Stimulated activated CD4-positive, alpha-beta T cell treated with anti-CD3 and anti-CD28 coated beads, Interleukin-1b, Interleukin-23, amount 100 ng/mL, for 4 hours (primary cell): ENCODE measurements at places on chromosomes 1 and 21.
A peak's percentile ranks its signal among the peaks of the same experiment; 100 is the strongest.

GRCh38 chr1:230753586-230754251, 6.5 kb downstream of the CAPN9 start:
- DNase-seq = peak; percentile 14

GRCh38 chr1:59360170-59360569, 63.3 kb downstream of the FGGY start:
- no peak for DNase-seq

DNA sequence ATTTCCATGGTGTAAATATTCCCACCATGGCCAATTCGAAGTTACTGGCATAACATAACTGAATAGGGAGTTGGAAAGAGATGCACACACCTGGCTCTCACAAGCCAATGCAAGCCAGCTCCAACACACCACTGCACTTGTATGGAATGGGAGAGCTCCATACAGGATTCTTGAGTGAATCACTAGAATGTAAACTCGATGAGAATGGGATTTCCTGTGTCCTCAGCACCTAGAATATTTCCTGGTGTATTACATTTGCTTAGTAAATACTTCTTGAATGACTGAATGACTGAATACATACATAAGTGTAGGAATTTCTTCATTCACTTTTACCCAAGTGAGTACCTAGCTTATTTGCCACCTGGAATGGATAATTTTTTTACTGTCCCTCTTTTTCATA, 16.2 kb upstream of the PPIE start:
- DNase-seq = no peak

- no peak for DNase-seq
Observed at GRCh38 chr1:214448536-214448935, 102.9 kb downstream of the PTPN14 start.

- DNase-seq = no peak
Observed at GRCh38 chr1:6819246-6820040, 34.2 kb downstream of the CAMTA1 start.

GRCh38 chr1:5982868-5983267, 9.4 kb downstream of the NPHP4 start:
- DNase-seq = no peak

- no peak for DNase-seq
Observed at GRCh38 chr1:41914516-41914915, 4.2 kb downstream of the HIVEP3 start.

DNA sequence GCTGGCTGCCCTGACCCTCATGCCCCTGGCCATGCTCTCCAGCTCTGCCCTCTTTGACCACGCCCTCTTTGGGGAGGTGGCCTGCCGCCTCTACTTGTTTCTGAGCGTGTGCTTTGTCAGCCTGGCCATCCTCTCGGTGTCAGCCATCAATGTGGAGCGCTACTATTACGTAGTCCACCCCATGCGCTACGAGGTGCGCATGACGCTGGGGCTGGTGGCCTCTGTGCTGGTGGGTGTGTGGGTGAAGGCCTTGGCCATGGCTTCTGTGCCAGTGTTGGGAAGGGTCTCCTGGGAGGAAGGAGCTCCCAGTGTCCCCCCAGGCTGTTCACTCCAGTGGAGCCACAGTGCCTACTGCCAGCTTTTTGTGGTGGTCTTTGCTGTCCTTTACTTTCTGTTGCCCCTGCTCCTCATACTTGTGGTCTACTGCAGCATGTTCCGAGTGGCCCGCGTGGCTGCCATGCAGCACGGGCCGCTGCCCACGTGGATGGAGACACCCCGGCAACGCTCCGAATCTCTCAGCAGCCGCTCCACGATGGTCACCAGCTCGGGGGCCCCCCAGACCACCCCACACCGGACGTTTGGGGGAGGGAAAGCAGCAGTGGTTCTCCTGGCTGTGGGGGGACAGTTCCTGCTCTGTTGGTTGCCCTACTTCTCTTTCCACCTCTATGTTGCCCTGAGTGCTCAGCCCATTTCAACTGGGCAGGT, 3.8 kb downstream of the GPR61 start:
- no peak for DNase-seq

DNA sequence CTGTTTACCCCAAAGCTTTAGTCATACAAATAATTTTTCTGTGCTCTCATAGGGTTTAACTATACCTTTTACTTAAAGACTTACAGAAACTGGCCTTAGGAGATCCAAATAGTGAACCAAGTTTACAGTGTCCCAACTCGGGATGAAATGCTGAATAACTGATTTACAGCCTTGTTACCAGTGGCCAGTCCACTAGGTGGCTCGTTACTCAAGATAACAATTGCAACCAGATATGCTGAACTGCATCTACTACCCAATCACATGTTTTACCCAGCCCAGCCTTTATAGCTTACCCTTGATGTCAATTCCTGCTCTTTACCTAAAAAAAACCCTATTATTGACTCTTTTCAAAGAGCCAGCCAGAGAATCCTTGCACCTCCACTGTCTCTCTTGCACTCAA, 1148.8 kb upstream of the ADGRL4 start:
- no peak for DNase-seq

DNA sequence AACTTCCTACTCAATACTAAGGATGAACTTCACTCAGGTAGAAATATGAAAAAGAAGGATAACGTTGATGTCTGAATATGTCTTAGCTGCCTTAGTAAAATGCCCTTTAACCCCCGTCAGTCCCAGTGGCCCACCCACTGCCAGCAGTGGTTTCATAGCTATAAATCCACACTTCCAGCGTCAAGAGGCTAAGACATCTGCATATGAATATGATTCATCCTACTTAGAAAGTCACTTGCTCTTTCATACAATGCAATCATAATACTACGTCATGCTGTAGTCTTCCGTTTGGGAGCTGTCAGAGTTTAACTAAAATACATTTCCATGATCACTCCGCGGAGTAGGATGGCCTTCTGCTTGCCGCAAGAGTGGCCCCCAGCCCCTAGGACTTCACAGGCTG, 247.3 kb downstream of the SDCCAG8 start:
- DNase-seq = no peak

DNA sequence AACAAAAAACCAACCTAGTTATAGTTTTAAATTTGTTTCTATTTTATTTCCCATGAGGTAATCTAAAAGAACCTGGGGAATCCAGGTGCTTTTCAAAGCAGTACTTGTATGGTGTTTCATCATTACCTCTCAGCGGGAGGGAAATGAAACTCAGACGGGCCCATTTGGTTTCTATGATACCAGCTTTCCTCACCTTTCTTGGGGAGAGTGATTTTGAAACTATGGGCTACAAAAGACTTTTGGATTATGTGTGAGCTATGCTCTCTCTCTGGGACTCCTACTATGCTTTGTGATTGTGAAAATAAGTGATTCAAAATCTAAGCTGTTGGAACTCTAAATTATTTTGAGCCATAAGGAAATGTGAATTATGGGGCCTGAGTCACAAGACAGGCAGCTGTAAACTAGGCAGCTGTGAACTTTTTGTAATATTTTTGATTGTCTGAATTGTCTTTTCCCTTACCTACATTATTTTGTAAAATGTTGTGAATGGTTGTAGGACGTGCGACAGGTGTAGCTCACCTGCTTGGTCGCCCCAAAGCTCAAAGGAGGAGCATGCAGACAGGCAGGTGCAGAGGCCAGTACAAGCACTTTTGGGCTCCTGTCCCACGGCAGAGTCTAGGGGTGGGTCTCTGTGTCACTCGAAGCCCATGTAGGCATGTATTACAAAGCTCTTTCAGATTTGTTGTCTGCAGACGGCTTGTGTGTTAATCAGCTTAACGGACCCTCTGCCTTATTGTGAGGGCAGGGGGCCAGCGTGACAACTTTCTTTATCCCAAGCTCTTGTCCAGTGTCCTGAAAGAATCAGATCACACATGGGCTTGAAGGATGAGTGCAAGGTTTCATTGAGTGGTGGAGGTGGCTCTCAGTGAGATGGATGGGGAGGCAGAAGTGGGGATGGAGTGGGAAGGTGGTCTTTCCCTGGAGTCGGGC, 64.8 kb upstream of the BACH1 start:
- no peak for DNase-seq

- no peak for DNase-seq
Observed at GRCh38 chr1:156384658-156385057, 15.6 kb downstream of the RHBG start.

GRCh38 chr1:110434946-110435345, 16.0 kb upstream of the PROK1 start:
- no peak for DNase-seq

GRCh38 chr1:67679691-67680090, 5.3 kb upstream of the GADD45A start:
- DNase-seq = no peak

DNA sequence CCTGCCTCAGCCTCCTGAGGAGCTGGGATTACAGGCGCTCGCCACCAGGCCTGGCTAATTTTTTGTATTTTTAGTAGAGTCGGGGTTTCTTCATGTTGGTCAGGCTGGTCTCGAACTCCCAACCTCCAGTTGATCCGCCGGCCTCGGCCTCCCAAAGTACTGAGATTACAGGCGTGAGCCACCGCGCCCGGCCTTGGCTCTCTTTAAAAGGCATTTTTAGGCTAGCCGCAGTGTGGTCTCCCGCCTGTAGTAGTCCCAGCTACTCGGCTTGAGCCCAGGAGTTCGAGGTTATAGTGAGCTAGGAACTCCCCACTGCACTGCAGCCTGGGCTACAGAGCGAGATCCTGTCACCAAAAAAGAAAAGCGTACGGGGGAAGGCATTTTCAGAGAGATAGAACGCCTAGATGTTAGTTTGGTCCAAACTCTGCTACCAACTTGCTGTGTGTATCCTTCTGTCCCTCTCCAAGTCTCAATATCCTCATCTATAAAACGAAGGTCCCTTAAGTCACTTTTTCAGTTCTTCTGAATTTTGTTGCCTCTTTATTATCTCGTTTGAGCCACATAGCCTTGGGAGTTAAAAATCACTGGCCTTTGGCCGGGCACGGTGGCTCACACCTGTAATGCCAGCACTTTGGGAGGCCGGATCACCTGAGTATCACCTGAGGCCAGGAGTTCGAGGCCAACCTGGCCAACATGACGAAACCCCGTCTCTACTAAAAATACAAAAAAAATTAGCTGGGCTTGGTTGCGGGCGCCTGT, 734 bp downstream of the MED18 start:
- DNase-seq = peak; percentile 23

DNA sequence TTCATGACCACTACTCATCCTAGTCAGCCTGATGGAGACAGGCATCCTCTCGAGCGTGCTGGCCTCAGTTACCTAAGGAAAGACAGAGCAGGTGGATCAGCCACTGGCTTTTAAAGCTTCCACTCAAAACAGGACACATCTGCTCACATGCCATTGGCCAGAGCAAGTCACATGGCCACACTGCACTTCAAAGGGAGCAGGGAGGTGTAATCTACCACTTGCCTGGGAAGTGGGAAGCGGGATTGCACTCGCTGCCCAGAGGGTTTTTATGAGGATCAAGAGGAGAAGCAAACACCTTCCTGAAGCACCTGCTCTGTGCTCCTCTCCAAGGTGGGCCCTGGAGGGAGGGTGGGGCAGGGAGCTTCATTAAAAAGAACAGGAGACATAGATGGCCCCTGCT, 108.0 kb downstream of the TAS1R2 start:
- no peak for DNase-seq

- DNase-seq = peak; percentile 15
Observed at GRCh38 chr21:33587792-33588484, 546 bp downstream of the DONSON start.

GRCh38 chr1:192539297-192540092, 36.1 kb upstream of the RGS1 start:
- DNase-seq = no peak

DNA sequence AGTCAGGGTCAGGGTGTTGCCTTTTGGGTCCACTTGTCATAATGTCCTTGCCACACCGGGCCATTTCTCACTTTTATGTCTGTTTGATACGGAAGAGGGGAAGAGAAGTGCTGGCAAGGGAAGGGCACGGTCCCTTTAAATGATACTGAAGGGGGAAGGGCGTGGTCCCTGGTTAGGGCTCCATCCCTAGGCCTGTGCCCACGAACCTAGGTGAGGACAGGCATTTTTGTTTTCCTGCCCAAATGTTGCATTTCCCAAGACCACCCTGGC, 25.2 kb downstream of the B3GALT5 start:
- no peak for DNase-seq

DNA sequence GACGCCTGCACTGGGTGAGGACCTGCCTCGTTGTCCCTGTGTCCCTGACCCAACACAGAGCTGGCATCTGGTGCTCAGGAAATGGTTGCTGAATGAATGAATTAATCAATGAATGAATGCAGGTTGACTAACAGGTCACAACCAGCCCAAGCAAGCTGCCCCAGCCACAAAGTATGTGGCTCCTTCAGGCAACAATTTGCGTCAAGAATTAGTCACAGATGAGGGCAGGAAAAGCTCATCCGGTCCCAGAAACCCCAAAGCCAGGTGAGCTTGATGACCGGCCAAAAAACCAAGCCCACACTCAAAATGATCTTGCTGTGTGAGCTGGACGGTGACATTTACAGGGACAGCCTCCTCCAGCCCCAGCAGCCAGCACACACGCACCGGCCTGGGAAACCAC, 40.6 kb upstream of the GPR153 start:
- DNase-seq = no peak

DNA sequence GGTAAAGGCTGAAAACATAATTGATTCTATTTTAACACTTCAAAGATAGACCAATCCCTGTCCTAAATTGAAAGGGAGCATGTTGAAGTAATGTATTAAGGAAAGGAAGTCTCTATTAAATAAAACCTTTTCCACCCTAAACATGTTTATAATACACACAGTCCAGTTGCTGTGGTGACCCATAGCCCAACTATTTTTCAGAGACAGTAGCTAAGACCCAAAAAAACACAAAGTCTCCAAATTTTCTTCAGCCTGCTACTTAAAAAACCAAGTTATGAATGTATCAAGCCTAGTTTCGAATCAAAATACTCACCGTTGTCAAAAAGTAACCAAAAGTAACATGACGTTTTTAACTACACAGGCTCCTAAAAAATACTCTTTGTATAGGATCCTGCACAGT, 1.6 kb downstream of the ELK4 start:
- DNase-seq = no peak

DNA sequence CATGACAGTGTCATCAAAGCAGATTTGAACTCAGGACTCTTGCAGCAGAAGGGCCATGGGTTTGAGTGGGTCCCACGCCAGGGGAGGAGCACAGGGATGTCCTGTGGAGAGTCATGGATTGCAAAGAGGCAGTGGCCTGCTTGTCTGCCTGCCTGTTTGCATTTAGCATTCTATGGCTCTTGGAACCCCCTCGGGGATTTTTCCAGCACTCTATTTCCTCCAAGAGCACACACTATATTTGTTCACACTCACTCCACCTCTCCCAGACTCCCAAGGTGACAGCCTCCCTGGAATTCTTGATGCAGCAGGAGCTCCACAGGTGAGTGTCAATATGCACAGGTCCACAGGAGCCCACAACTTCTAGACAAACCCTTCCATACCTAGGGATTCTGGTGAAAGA, 73.1 kb upstream of the LRRN2 start:
- no peak for DNase-seq

- no peak for DNase-seq
Observed at GRCh38 chr1:68232289-68233148, at the start of gene WLS. Gene WLS, minus strand, starts transcription at chr1:68232523. Its CDS starts 224 bp downstream, at chr1:68232299.

DNA sequence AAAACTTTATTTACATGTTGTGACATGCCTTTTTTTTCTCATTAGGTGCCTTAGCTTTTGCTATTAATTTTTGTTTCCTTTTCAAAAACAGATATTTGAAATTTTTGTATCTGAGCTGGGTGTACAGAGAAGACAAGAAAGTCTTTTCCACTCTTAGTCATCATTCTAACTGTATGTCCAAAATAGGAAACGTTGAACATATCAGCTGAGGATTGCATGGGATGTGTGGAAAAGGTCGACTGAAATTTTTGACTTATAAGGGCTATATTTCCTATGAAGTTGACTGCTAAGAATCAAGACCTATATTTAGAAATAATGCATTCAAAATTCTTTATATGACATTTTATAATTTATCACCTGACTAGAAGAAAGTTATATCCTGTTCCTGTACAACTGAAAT, 270.0 kb upstream of the ZRANB2 start:
- no peak for DNase-seq
